ENCODE measurements at places on chromosomes 4 and X.
A peak's percentile ranks its signal among the peaks of the same experiment; 100 is the strongest.

DNA sequence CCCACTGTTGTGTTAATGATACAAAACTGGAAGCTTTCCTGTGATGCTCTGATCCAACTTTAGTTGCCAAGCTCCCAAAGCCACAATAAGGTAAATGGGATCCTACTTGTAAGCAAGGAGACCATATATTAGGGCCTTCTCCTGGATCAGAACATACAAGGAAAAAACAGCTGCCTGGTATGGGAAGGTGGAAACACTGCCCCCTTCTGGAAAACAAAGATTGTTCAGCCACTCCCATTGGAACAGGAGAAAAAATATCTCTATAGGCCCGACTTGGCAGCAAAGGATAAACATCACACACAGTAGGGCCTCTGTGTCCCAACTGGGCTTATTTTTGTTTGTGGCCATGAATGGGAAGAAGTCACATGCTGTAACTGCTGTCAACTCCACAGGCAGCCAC lies 166.5 kb downstream of the TBX22 start:
- no peak for DNase-seq

- no peak for DNase-seq
These were observed 320.6 kb downstream of the ARHGAP10 start for GRCh38 chr4:148052448-148052847.

DNA sequence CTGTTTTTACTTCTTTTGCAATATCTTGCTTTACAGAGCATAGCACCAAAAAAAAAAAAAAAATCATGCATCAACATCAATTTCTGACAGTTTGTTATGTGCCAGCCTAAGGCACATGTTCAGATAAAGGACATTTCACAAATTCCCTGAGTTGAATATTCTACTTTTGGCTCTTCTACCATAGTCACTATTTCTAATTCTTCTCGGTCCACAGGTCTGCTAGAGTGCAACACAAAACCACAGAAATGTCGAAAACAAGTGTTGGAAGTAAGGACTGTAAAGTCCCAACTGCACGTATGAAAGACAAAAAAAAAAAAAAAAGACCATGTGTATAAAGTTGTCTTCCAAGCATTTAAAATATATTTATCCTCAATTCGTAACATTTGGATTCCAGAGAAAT lies 494.2 kb upstream of the INTU start:
- no peak for DNase-seq

- DNase-seq, result no peak
These were observed 10.0 kb upstream of the ASMTL start for GRCh38 chrX:1462596-1463251.

- DNase-seq, result no peak
These were observed 1067.7 kb upstream of the PABPC4L start for GRCh38 chr4:135269125-135269890.

- no peak for DNase-seq
These were observed 8.8 kb downstream of the TNMD start for GRCh38 chrX:100593581-100593980.

DNA sequence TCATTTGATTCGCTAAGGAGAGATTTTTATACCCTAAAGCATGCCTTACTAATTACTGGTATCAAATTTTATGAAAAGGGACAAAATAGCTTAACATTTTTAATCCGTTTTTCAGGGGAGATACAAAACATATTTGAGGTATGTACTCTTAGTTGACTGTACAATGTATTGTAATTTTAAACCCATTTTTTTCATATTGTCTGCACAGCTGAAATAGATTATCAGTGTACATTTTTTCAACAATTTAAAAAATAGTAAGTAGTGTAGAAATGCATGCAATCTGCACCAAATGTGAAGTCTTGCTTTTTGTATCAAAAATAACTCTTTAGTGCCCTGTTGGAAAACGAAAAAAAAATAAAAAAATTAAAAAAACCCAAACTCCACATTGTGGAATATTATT lies 82.2 kb downstream of the TENM3 start:
- DNase-seq, result no peak

DNA sequence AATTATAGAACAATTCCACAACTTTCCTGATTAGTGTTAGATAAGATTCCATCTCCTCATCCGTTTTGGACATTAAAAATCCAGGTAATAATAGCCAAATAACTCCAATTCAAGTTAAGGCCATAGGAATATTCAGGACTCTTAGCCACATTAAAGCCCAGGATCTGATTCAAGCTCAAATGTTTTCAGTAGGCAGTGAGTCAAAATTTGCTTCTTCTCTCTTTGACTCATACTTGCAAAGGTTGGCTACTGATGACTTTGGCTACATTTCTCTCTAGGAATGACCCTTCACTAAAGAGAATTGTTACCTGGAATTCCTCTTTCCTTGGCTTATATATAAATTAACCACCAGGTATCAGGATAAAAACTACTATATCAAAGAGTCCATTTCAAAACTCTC lies 354.9 kb upstream of the HS3ST1 start:
- DNase-seq, result no peak

GRCh38 chr4:32589853-32590252 lies 1869.7 kb downstream of the PCDH7 start:
- DNase-seq, result no peak

- no peak for DNase-seq
These were observed 38.1 kb downstream of the SLC2A9 start for GRCh38 chr4:9983211-9983610.

GRCh38 chrX:154980330-154981115 lies 42.0 kb downstream of the F8 start:
- peak; percentile 20 for DNase-seq

GRCh38 chrX:131792356-131792749 lies 230.7 kb upstream of the STK26 start:
- DNase-seq, result no peak

DNA sequence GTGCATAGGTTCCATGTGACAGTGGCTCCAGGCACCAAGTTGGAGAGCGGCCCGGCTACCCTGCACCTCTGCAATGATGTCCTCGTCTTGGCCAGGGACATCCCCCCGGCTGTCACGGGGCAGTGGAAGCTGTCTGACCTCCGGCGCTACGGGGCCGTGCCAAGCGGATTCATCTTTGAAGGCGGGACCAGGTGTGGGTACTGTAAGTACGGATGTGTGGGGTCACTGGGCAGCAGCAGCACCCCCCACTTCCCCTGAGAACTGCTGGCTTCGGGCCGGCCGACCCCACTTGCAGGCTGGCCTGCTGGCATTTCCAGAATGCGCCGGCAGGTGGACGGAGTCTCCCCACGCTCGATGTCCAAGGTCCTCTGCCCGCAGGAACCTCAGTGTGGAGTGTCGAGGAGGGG lies 13.2 kb downstream of the DOK7 start:
- no peak for DNase-seq

GRCh38 chr4:52015366-52015765 lies 4.8 kb downstream of the LRRC66 start:
- no peak for DNase-seq

DNA sequence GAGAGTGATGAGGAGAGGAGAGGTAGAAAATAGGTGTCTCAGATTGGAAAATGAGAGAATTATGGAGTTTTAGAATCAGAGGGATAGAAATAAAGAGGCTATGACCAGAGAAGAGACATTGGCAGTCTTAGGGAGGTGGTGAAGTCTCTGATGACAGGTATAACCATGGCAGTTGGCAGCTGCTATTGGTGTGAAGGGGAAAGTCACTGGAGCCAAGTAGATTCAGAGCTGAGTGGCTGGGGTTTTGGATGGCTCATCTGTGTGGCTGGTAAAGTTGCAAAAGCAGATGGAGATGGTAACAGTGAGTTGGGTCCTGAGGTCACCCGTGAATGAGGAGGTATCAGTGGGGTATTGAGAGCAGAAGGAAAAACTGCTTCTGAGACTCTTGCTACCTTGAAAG lies 46.5 kb downstream of the ANAPC4 start:
- no peak for DNase-seq

DNA sequence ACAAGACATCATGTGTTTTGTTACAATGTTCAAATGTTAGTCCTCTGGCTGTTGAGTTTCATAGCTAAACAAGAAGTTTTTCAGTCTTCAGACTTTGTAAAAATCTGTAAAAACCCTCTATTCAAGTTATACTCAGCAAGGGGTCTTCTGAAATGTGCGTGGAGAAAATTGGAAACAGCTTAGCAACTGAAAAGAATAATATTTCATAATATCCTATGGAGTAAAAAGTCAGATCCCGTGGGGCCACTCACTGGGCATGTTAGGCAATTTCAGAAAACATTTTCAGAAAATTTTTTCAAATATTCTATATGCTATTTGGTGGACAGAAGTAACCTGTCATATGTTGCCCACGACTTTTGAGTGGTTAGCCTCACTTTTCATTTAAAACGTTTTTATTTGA lies 118.3 kb downstream of the CORIN start:
- no peak for DNase-seq

DNA sequence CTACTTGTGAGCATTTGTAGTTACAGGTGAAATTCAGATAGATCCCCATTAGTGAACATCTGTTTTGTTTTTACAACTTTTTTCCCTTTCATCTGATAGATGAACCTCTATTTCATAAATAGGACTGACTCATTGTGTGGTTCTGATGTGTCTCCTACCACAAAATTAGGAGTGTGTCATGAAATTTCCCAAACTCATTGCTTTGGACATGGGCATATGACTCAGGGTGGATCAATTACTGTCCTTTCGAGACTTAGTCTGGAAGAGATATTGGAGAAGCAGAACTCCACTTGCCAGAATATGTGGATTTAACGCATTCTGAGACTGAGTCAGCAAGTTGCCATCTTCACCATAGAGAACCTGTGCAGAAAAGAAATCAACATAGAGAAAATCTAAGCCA lies 53.5 kb upstream of the PCDH10 start:
- no peak for DNase-seq

- no peak for DNase-seq
These were observed 23.4 kb upstream of the KIAA1210 start for GRCh38 chrX:119151051-119151380.

GRCh38 chr4:110667670-110668069 lies 44.8 kb upstream of the PITX2 start:
- no peak for DNase-seq

DNA sequence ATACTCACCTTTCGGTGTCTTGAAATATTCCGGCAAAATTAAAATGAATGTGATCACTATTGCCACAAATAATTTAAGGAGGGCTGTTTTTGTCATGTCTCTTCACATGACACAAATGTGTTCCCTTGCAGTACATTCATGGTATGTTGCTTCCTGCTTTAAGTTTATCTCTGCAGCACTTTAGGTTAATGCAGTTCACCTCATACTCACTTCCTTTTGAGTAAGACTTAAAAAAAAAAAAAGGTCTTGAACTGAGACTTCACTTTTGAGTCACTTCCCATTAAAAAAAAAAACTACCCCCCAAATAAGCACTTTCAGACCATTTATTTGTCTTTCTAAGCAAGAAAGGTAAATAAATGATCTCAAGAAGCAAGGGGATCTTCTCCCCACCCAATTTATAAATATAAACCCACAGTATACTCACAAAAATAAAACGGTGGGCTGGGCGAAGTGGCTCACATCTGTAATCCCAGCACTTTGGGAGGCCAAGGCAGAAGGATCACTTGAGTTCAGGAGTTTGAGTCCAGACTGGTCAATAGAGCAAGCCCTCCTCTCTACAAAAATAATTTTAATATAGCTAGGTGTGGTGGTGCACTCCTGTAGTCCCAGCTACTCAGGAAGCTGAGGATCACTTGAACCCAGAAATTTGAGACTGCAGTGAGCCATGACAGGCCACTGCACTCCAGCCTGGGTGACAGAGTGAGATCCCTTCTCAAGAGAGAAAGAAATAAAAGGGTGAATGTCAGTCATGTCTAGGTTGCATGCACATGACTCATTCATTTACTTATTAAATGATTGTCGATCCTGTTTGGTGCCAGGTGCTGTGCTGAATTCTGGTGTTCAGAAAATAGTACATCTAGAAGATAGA lies at the start of gene TMEM156:
TSS of gene TMEM156 (minus strand) at position 192 of the 868 bp plus-strand sequence. CDS start at position 96, 96 bp downstream.
- no peak for DNase-seq

DNA sequence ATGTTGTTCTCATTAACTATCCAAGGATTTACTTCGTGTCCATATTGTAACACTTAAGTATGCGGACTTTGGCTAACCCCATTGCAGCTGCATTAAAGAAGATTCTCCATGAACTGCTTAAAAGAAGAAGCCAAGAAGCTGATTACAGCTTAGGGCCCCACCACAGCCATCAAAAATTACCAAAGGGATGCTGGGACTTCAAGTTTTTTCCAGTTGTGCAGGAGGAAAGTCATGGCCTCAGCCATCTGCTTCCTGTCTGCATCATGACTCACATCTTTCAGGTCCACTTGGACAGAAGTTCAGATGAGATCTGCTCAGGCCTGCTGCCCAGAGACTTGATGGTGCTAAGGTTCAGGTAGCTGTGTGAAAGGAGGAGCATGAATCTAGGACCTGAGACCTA lies 38.8 kb upstream of the CAPN6 start:
- DNase-seq, result no peak

DNA sequence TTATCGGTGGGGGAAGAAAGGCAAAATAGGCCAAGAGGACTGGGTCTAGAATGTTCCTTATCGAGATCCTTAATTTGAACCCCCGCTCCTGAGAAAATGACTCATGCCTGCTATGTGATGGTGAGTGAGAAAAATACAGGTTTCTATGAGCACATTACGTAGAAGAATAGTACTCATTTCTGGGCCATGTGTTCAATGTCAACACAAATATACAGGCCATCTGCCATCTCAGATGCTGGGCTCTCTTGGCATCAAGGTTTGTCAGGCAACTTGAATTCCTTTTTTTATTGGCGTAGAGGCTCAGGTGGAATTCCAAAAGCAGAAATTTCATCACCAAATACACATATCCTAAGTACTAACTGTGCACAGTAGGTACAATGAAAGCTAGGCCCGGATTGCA lies 81.4 kb upstream of the TRIM2 start:
- DNase-seq, result no peak

- DNase-seq, result no peak
These were observed 270.5 kb upstream of the GPC4 start for GRCh38 chrX:133685822-133686221.

GRCh38 chrX:10769195-10769594 lies 148.8 kb upstream of the MID1 start:
- no peak for DNase-seq

GRCh38 chr4:40462326-40462725 lies 127.2 kb downstream of the CHRNA9 start:
- no peak for DNase-seq

DNA sequence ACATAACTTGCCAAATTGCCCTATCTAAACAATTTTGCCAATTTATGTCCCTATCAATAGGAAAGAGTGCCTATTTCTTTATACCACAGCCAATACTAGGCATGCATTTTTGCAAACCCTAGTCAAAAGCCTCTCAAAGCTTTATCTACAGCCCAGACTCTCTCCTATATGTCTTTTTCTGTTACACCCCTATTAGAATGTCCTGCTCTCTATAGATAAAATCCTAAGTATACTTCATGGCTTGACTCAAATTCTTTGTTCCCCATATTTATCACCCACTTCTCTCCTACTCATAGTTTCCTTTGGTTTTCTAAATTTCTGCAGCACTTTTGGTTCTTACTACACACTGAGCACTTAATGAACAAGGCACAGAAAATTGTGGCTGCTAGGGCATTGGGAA lies 38.0 kb downstream of the NUP62CL start:
- DNase-seq, result no peak

GRCh38 chr4:181376058-181376457 lies 867.1 kb upstream of the TENM3 start:
- DNase-seq, result no peak
